Omental fat pad (tissue), 4 donors: ENCODE measurements at places on chromosomes 2 and 18. TPM values are rescaled to one million over a fixed set of nuclear protein-coding genes. Genes with fewer than 3 reads are reported as not detected.

- no peak for DNase-seq
Observed at GRCh38 chr18:61973273-61974115, 80.7 kb upstream of the RNF152 start.

DNA sequence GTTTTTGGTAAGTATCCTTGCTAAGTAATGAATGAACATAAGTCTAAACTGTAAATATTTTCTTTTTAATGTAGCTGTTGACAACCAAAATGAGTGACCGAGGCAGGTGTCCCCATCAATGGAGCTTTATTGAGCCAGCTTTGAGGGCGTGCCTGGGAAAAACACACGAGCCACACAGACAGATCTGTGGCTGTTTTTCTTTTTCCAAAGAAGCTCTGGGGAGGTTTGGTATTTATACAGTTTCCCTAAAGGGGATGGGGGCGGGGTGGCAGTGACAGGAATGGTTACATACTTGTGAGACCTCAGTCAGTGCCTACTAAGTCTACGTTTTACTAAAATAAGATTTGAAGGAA lies 11.2 kb downstream of the DBI start:
- DNase-seq, result no peak

DNA sequence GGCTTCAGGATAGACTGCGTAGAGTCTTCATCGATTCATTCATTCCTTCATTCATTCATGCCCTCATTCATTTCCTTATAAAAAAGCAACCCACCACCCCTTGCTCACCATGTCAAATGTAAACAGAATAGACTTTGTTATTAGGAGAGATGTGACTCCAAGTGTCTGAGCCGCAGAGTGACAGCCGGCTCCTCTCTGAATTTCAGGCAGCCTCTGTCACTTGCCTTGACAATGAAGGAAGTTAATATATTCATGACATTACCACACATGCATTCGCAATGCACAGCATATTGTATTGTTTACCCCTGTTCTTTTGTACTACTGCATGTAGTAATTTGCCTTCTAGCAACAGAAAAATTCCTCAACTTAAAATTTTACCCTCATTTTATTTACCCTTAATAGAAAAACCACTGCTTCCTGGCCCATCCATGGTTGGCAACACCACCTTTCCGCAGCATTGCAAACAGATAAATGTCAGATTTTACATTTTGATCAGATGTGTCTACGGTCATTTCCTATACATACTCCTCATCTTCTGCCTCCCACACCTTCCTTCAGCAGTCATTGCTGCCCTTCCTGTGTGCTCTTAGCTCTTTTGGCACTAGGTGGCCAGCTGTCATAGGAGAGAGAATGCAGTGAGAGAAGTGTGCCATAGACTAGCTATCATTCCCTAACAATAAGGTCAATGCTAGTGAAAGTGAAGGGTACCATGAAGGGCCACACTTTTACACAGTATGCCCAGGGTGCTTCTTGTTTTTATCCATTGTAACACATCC lies 1090.8 kb downstream of the BCL11A start:
- DNase-seq, result no peak

DNA sequence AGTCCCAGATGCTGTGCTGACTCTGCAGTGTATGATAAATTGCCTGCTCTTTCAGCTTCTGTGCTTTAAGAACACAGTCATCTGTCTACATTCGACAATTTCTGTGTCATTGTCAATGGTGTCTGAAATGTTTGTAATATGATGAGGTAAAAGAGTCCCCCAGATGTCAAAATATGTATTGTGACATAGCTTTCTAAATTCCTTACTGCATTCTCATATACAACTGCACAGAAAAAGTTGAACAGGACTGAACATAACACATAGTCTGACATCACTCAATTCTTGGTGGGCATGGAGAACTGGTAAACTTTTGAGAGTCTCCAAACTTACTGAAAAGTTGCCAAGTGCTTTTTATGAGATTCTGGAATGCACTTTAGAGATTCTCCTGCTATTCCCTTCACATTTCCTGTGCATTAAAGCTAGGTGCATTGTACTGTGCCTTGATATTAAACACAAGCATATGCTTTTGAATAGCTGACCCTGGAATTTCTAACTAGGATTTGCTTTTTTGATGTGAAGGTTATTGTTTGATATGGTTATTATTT lies 48.1 kb upstream of the ARHGAP28 start:
- no peak for DNase-seq

DNA sequence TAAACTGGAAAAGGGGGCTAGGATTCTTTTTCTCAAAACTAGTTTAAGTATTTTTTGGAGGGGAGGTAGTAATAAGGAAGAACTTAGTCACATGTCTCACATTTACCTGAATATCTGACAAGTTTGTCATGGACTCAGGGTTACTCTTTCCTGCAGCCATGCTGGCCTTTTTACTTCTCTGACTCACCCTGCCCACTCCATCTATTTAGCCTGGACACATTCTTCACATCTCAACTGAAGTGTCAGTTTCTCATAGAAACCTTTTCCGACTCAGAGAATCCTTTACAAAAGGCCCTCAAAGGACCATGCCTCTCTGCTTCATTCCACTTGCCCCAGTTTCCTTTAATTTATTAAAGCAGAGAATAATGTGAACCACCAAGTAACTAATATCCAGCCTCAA lies 42.6 kb downstream of the SCN7A start:
- no peak for DNase-seq

DNA sequence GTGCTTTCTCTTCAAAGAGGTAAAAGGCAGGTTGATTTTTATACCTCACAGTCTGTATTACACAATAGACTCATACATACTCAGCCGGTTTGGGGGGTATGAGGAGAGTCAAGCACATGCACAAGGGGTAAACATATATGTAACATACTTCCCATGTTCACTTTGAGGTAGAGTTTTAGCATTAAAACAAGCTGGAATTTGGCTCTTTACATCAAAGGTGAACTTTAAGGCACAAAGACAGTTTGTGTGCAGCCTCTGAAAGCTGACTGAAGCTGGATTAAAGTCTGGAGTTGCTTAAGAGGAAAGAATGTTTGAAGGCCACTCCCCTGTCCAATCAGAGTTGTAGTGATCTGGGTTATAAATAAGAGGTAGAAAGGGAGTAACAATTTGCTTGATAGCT lies 282.0 kb downstream of the DPP10 start:
- DNase-seq, result no peak

GRCh38 chr2:149656996-149657395 lies 69.4 kb upstream of the MMADHC start:
- DNase-seq, result no peak

- DNase-seq, result no peak
Observed at GRCh38 chr2:215905691-215906090, 107.7 kb downstream of the MREG start.

GRCh38 chr2:129765326-129765677 lies 214.2 kb upstream of the RAB6C start:
- DNase-seq, result no peak

DNA sequence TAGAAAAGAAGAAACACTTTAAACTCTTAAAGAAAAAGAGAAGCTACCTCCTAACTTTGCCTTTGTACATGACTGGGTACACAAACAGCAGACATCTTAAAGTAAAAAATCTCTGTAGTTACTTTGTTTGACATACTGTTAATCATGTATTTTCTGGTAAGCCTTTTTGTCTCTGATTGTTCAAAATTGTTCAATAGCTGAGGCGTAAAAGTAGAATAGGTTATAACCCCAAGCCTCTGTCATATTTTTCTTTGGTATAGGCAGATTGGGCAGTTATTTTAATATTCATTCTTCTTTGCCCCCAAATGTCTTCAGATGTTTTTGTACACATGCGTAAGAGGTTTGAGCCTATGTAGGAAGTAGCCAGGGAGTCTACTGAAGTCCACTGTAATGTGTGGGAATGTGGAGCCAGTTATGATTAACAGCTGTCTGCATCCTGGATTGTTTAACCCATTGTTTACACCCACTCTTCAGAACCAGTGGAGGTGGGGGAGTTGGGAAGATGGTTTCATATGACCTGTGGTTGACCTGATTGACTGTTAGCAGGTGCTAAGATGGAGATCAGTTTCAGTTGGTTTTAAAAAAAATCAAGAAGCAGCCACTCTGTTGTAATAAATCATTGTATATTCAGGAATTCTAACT lies 150.5 kb downstream of the TANC1 start:
- no peak for DNase-seq

DNA sequence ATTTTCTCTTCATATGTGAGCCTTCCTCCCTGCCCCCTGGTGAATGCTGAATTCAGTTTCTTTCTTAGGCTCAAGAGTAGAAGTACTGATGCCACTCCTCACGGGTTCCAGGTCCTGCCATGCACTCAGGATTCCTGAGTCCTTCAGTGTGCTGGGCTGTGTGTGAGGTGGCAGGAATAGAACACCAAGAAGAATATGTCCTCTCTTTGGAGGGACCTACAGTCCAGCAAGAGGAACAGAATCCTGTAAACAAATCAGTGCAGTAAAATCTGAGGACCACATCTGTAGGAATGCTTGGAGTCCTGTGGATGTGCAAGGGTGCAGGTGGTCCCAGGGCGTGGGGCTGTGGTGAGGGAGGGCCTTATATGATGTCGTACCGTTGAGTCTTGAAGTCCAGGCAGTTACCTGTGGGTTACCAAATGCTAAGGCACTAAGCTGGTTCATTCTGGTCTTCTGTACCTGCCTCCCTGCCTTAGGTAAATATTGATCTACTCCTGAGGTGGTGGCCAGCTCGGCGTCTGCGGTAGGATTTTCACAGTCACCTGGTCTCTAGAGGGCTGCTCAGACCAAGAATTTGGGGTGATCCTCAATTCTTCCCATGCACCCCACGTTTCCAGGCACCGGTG lies 5.5 kb downstream of the ASAP2 start:
- DNase-seq, result no peak

- DNase-seq, result no peak
Observed at GRCh38 chr18:64091526-64091925, 57.4 kb downstream of the LINC00305 start.

DNA sequence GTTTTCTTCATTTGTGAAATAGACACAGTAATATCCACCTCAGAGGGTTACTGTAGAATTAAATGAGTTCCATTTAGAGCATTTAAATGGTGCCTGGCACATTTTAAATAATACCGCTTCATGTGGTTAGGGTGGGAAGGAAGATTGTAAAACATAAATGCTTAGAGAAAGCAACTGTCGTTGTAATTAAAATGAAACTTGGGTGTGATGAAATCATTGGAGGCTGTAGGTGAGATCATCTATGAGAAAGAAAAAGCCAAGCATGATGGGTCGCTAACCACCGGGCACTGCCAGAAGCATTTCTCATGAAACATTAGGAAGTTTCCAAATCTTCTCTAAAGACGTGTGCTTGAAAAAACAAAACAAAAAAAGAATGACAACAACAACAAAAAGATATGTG lies 8.2 kb upstream of the SLC39A10 start:
- no peak for DNase-seq

- DNase-seq, result no peak
Observed at GRCh38 chr18:75521816-75522215, 94.3 kb upstream of the SMIM21 start.

GRCh38 chr2:214310319-214310718 lies 100.5 kb upstream of the VWC2L start:
- no peak for DNase-seq

The CABYR gene
- 2.5 TPM for total RNA-seq

The MPV17 gene
- 66.1 TPM for total RNA-seq

The LOXL3 gene
- 7.6 TPM for total RNA-seq

The TRIB2 gene
- total RNA-seq, result 47.0 TPM

The NEB gene
- 1.9 TPM for total RNA-seq

The GPD2 gene
- total RNA-seq, result 38.7 TPM

The ESPNL gene
- 0.19 TPM for total RNA-seq

The ACKR3 gene
- 115 TPM for total RNA-seq

The RESP18 gene
- not detected for total RNA-seq
